ENCODE measurements at places on chromosomes 12 and 14.

DNA sequence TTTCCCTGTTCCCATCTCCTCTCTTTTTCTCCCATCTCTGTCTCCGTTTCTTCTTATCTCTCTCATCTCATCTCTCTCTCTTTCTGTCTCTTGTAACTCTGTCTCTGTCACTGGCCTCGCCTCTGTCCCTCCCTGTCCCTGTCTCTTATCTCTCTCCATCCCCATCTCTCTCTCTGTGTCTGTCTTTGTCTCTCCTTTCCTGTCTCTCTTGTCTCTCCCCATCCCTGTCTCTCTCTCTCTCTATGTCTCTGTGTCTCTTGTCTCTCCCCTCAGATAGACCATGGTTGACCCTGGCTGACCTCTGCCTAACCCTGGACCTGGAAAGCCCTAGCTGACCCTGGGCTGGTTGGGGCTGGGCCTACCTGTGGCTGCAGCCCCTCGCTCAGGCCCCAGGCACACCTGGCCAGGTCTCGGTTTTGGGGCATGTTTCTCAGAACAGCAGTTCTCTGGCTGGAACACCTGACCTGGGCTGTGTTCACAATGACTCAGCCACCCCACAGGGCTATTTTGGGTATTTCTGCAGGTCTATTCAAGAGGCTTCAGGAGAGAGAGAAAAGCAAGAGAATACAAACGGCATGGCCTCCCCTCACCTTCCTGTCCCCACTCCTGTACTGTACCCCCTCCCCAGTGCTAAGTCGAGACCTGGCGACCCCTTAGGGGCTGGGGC lies 174.4 kb downstream of the TMEM121 start:
- no peak for DNase-seq

DNA sequence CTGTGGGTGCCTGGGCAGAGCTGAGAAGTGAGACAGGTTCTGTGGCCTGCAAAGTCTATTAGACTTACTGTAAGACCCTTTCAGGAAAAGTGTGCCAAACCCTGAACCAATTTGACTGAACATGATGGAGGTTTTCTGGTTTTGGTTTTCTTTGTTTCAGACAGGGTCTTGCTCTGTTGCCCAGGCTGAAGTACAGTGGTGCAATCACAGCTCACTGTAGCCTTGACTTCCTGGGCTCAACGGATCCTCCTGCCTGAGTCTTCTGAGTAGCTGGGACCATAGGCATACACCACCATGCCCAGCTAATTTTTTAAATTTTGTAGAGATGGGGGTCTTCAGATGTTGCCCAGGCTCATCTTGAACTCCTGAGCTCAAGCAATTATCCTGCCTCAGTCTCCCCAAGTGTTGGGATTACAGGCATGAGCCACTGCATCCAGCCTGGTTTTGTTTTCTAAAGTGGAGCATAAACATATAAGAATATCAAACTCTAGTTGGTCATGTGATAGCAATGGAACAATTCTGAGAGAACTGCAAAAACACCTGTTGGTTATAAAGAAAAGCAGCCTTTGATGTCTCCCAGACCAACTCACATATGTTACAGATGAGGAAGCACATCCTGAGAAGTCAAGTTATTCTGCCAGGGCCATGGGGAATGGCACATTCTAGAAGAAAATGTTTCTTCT lies 166.9 kb downstream of the FOXN3 start:
- no peak for DNase-seq

DNA sequence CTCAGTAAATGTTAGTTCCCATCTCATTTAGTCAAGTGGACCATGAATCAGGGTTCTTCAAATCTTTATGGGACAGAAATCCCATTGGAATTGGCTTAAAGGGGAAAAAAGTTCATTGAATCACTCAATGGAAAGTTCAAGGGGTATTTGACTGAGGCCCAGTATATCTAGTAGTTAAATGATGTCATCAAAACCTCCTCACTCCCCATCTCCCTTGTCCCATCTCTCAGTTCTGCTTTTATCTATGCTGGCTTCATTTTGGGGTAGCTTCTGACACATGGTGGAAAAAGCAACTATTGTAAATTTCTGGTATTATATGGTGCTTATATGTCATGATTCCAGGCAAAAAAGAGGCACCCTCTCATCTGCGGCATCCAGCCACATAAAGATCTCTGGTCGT lies 51.9 kb downstream of the DAAM1 start:
- DNase-seq = no peak

DNA sequence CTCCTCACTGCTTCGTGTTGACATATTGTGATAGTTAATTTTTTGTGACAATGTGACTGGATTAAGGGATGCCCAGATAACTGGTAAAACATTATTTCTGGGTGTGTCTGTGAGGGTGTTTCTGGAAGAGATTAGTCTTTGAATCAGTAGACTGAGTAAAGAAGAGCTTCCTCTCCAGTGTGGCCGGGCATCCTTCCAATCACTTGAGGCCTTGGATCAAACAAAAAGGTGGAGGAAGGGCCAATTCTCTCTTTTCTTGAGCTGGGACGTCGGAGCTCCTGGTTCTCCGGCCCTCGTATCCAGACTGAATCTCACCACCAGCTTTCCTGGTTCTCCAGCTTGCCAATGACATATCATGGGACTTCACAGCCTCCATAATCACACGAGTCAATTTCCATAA lies 240.4 kb downstream of the CHST11 start:
- no peak for DNase-seq

GRCh38 chr12:24121911-24122310 lies 172.4 kb upstream of the SOX5 start:
- no peak for DNase-seq

GRCh38 chr12:92445253-92446082 lies 257.3 kb upstream of the PLEKHG7 start:
- DNase-seq = no peak

GRCh38 chr12:117789195-117789912 lies 179.4 kb downstream of the KSR2 start:
- no peak for DNase-seq

Data from NCI-H1048 (cell line).